Stimulated activated CD8-positive, alpha-beta memory T cell treated with anti-CD3 and anti-CD28 coated beads, Interleukin-4, amount 100 ng/mL, for 4 hours (primary cell): ENCODE measurements at places on chromosomes 3 and 15.

DNA sequence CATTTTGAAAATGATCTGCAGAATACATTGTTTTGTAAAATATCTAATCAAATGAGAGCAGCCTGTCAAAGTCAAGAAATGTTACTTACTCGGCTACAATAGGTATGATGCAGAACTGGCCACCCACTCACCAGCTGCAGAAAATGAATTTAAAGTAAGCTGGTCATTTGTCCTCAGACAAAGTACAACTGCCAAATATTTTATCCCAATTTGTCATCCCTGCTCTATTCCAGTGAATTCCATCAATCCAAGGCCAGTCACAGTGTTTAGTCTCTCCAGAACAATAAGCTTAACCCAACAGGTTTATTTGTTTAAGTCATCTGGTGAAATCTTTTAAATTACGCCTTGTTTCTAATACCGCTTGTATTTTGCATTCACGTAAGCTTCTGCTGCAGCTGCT is 46.6 kb upstream of the TCF12 start:
- no peak for DNase-seq

DNA sequence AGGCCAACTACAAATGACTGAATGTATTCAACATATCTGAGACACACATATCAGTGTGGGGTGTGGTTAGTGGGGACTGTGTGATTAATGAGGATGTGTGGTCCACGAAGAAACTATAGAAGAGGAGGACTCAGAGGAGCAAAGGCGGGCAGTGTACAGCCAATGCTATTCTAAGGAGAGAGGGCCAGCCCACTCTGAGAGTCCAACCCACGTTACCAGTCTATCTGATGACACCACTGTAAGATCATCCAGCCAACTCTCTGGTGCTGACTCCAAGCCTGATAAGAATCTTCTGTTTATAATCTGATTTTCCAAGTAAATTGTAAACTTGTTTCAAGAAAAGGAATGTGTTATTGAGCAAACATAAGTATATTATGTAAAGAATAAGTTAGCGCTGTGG is 47.2 kb downstream of the MCF2L2 start:
- DNase-seq = no peak

GRCh38 chr3:27462228-27462627 is 22.0 kb downstream of the SLC4A7 start:
- DNase-seq = no peak

DNA sequence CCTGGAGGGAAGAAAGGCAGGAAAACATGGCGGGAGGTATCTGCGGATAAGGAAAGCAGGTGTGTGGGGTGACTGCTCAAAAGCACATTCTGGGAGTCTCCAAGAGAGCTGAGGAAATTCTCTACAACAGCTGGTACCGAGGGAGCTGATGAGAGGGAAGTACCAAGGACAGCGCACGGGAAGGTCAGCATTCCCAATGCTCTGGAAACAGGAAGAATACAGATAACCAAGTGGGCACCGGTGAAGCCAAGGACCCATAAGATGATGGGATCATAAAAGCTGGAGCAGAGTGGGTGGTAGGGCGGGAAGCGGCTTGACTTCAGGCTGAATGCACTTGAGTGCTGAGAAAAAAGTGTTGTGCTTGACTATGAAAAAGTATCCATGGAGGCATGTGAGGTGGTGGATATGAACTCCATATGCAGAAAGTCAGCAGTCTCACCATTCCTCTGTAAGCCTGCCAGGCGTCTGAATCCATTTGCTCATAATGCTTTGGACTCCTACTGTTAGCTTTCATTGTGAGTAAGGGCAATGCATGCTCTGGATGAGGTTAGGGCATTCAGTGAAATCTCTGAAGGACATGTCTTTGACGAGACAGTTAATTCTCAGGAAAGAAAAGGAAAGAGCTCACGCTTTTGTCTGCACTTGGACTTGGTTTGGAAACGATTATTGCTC is 215.5 kb downstream of the NR1D2 start:
- no peak for DNase-seq

GRCh38 chr15:73941044-73941443 is 14.8 kb downstream of the LOXL1 start:
- no peak for DNase-seq

GRCh38 chr3:127792541-127793292 is 29.6 kb downstream of the MGLL start:
- DNase-seq = no peak

DNA sequence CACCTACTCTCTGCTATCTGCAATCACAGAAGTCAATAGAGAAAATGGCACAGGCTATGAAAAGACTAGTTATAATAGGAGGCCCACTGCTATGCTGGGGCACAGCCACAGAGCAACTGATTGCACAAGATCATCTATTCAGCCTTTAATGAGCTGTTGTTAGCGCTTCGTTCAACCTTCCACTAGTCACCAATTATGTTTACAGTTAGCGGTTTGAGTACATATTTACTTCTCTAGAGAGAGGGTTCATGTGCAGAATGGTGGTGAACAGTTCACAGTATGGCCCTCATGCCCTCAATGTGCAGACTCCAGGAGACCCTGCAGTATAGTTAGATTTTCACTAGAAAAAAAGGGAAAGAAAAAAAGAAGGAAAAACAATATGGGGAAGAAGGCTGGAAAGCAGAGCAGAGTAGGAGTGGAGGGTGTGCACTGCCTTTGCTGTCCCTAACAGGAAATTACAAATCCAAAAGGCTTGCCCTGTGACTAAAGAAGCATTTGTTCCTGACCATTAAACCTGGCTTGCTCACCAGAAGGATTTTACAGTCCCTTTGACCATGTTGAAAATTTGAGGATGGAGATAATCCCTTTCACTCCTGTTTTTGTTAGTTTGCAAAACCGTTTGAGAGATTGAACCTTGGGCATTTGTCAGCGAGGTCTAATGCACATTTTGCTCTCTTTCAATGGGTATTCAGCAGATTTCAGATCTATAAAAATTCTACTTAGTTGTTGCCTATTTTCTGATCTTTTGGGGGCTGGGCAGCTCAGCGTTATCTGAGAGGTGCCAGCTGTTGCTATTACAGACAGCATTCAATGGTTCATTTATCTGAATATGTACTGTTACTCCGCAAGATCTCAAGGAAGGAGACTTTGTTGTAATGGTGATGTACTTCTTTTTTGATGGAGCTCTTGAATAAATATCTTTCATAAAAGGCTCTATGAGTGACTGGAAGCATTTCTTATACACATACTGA is 296.1 kb downstream of the LSAMP start:
- no peak for DNase-seq

DNA sequence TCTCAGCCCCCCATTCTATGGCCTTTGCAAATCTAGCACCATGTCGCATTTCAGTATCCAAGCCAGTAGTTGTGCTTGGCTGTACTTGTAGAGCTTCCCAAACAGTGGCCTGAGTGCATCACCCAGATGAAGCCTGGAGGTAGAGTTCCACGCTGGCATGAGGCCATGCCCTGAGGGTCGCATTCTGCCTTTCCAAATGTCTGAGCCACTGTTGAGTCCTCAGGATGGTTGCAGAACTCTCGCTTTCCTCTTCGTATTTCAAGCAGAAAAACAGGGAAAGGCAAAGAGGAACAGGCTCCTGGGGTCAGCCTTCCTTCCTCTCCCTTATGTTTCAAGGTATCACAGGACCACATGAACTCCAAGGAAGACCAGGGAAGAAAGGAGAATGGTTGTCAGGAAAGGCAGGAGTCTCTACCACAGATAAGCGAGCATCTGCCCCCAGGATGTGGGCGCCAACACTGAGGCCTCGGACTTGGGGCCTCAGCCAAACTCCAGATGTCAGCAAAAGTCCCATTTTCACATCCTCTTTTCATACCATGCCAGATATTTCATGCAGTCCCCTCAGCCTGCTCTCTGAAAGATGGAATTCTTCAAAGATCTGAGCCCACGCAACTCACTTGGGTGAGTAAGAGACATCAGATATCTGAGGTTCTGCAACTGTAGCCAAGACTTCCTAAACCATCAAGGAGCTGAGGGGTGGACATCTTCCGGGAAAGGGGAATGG is 19.4 kb upstream of the PRR20G start:
- DNase-seq = no peak

- no peak for DNase-seq
Measured at GRCh38 chr15:97692301-97693015, 268.0 kb upstream of the ARRDC4 start.
